Smooth muscle cell of the pulmonary artery (primary cell): ENCODE measurements at places on chromosomes 5 and 9. TPM values are rescaled to one million over a fixed set of nuclear protein-coding genes. Genes with fewer than 3 reads are reported as not detected.

Gene SPINK7
- not detected in 2 replicates for total RNA-seq

Gene ADAMTS13
- total RNA-seq = 4.1 and 6.1 TPM in 2 replicates

Gene CCDC192
- total RNA-seq = not detected in 2 replicates

Gene NIPAL4
- 0.07 TPM in 2 replicates for total RNA-seq

Gene IFNB1
- not detected in 2 replicates for total RNA-seq

Gene CATSPER3
- total RNA-seq = 0.10 and 0.13 TPM in 2 replicates

Gene FAXDC2
- 4.3 and 7.4 TPM in 2 replicates for total RNA-seq

Gene PCDHGA2
- 2.8 and 4.2 TPM in 2 replicates for total RNA-seq

Gene NPM1
- 763 and 864 TPM in 2 replicates for total RNA-seq

Gene RETREG1
- total RNA-seq = 0.83 and 2.4 TPM in 2 replicates

Gene JAK2
- 19.7 and 20.7 TPM in 2 replicates for total RNA-seq
